Spleen (tissue), 13 donors: ENCODE measurements at places on chromosomes 6 and 20. TPM values are rescaled to one million over a fixed set of nuclear protein-coding genes. Genes with fewer than 3 reads are reported as not detected.

DNA sequence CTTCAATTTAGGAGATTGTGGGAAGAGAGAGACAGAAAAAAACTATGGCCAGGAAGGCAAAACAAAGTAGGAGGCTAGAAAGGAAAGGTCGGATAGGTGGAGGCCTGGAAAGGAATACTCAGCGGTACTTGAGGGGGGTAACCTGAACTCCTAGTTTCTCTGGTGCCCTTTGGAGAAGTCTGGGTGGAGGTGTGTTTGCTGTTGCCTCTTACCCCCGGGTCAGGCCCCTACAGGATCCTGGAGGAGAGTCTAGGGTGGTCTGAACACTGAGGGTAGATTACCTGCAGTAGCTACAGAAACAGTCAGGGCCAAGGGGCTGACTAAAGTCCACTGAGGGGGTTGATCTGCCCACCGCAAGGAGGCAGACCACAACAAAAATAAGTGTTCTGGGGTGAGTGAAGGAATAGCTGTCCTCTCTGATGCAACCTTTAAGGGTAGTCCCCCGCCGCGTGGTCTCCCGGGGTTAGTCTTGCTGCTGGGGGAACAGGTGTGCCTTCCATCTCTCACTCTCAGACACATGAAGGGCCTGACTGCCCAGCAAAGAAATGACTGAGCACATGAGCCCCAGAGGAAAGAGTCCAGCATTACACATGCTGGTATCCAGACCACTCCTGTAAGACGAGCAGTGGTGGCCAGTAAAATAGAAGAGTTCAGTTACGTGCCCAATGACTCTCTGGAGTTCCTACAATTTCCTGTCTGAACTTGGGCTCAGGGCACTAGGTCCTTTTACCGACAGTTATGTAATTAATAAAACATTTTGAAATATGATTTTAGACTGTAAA is 59.5 kb downstream of the MTHFD1L start:
- no peak for DNase-seq
- no peaks in the 10 kb centered on the region for H3K36me3 ChIP-seq
- no peak overlapping the region for H3K4me3 ChIP-seq
- peak overlapping the region; percentile 26 for H3K27ac ChIP-seq

GRCh38 chr6:90656325-90656724 is 69.5 kb upstream of the MAP3K7 start:
- no peak for DNase-seq
- H3K36me3 ChIP-seq, result no peaks in the 10 kb centered on the region
- H3K27ac ChIP-seq, result no peak overlapping the region
- no peaks in the 10 kb centered on the region for H3K27me3 ChIP-seq

GRCh38 chr6:161107779-161108730 is 116.5 kb downstream of the MAP3K4 start:
- no peak overlapping the region for H3K27ac ChIP-seq
- no peak overlapping the region for H3K4me3 ChIP-seq
- H3K27me3 ChIP-seq, result no peaks in the 10 kb centered on the region
- no peaks in the 10 kb centered on the region for H3K4me1 ChIP-seq

GRCh38 chr6:39686976-39687375 is 38.2 kb downstream of the KIF6 start:
- H3K27me3 ChIP-seq, result no peaks in the 10 kb centered on the region
- no peak overlapping the region for H3K4me3 ChIP-seq
- H3K36me3 ChIP-seq, result no peaks in the 10 kb centered on the region
- H3K27ac ChIP-seq, result no peak overlapping the region

- H3K27me3 ChIP-seq, result no peaks in the 10 kb centered on the region
- DNase-seq, result no peak
- no peaks in the 10 kb centered on the region for H3K36me3 ChIP-seq
- no peak overlapping the region for H3K27ac ChIP-seq
- H3K4me3 ChIP-seq, result no peak overlapping the region
Measured at GRCh38 chr6:16855460-16855859, 94.2 kb upstream of the ATXN1 start.

DNA sequence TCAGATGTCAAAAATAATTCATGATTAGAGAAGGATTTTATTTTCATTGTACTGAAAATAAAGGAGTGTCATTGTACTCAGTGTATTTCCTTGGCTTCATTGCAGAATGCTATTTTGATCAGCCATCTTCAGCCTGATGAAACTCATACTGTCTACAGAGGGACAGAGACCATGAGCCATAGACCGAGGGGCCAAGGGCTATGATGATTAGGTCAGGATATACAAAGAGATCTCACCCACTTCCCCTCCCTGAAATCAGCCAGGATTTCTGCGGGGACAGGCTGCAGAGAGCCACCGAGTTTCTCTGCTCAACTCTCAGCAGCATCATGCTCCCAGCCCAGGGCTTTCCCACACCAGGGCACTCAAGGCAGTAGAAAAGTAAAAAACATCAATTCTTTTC is 47.0 kb downstream of the ALDH8A1 start:
- no peaks in the 10 kb centered on the region for H3K27me3 ChIP-seq
- no peak overlapping the region for H3K27ac ChIP-seq
- DNase-seq, result no peak
- no peaks in the 10 kb centered on the region for H3K4me1 ChIP-seq
- no peak overlapping the region for H3K4me3 ChIP-seq

DNA sequence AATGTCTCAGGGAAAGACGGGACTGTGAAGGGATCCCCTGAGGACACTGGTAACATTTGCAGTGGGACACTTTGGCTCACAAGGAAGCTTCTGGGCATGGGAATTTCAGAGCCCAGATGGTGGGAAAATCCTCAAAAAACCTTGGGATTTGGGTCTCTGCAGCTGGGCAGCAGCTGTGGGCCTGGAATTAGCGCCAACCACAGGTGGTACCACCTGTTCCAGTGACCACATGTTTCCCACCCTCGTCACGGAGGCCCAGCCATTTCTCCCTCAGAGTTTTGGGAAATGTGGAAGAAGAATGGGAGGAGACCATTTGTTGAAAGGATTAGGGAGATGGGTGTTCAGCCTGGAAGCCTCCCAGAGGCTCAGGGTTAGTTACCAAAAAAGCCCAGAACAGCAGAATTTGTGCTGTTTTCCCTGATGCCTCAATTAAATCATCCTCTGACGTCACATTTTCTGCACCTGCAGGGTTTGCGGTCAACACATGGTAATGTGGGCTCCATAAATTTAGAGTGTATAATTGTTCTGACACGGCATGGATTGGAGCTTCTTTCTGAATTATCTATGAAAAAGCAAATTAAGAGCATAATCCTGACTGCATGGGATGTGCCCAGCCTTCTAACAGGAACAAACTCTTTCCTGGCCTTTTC is 34.4 kb downstream of the EDN3 start:
- H3K27me3 ChIP-seq, result peaks cover 8% of the 10 kb centered on the region
- H3K36me3 ChIP-seq, result no peaks in the 10 kb centered on the region
- no peaks in the 10 kb centered on the region for H3K4me1 ChIP-seq
- H3K4me3 ChIP-seq, result no peak overlapping the region

DNA sequence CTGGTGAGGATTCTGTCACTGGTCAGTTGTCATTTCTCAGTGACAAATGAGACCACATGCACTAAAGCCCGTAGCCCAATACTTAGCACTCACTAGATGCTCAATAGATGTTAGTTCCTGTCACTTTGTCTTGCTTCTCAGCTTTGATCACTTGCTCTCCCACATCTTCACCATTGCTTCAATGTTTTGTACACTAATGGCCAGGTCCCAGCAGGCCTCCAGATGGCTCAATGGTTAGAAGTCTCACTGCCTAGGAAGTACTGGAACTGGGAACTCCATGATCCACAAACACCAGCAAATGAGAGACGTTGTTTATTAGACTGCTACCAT is 502.8 kb upstream of the JARID2 start:
- H3K4me3 ChIP-seq, result no peak overlapping the region
- H3K36me3 ChIP-seq, result no peaks in the 10 kb centered on the region
- no peak for DNase-seq
- no peaks in the 10 kb centered on the region for H3K4me1 ChIP-seq
- peak overlapping the region; percentile 68 for H3K27ac ChIP-seq

DNA sequence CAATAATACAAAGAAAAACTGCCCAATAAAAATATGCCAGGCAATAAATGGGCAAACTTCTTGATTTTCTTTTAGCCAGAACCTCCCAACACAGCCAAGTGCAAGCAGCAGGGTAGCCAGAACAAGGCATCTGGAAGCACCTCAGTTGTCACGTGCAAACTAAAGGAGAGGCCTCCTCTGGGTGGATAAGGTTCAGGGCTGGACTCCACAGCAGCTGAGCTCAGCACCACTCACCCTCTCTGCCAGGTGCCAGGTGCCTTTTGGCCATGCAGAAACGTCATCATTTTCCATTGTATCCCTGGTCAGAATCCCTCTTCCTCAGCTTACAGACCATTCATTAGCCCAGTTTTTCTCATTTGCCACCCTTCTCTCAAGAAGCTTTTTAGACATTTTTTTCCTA is 52.7 kb downstream of the SOD2 start:
- H3K4me3 ChIP-seq, result no peak overlapping the region
- H3K27ac ChIP-seq, result no peak overlapping the region
- H3K27me3 ChIP-seq, result no peaks in the 10 kb centered on the region
- H3K4me1 ChIP-seq, result no peaks in the 10 kb centered on the region
- H3K36me3 ChIP-seq, result no peaks in the 10 kb centered on the region
- DNase-seq, result no peak

DNA sequence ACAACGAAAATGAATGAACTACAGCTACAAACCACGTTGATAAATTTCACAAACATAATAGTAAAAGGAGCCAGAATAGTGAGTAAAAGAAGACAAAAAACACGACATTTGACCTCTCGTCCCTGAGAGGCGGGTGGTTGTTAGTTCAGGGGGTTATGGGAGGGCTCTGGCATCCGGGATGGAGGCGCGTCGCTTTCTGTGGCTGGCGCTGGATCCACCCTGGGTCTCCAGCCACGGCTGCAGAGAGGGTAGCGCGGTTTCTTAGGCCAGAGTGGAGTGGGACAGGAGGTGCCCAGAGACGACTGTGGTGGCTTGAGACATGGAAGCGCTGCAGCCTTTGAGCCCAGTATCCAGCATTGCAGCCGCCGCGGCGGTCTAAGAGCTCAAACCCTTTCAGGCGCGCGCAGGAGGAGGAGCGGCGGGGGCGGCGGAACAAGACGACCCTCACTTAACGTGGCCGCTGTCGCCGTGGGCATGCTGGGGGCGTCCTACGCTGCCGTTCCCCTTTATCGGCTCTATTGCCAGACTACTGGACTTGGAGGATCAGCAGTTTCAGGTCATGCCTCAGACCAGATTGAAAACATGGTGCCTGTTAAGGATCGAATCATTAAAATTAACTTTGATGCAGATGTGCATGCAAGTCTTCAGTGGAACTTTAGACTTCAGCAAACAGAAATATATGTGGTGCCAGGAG is 3.7 kb upstream of the ZSCAN23 start:
- H3K27me3 ChIP-seq, result peaks cover 26% of the 10 kb centered on the region
- peaks cover 20% of the 10 kb centered on the region for H3K4me1 ChIP-seq
- H3K27ac ChIP-seq, result no peak overlapping the region
- peak overlapping the region; percentile 61 for H3K4me3 ChIP-seq

DNA sequence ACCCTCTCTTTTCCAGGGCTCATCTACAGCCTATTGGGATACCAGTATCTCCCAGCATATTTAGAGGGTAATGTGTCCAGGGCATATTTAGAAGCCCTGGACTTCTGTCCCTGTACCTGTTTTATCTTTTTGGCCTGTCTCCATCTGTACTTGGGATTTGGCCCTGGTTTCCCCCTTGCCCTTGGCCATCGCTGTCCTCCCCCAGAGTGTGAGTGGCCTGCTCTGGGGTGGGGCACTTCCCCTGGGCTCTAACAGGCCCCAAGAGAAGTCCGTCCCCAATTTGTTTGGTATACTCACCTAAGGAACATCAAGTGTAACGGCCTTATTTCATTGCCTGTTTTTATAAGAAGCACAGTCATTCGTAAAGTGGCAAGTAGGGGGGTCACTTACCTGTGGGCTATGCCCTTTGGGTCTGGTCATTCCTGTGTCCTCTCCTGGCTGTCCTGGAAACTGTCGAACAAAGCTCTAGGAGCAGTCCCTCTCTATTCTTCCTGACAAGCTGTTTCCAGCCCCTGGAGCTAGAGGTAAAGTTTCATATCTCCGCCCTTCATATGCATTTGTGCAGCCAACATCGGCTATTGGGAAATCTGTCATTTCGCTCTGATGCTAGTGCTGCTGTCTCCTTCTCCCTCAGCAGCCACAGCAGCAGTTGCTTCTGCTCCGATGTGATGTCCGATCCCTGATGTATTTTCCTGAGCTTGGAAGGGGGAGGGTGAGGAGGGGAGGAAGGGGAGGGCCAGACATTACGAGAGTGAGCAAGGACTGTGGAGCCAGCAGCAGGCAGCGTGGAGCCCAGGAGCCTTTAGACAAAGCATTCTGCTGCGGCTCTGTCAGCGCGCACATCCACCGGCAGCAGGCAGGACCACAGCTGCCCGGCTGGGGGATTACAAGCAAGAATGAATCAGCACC is 83.4 kb downstream of the TCP11 start:
- peaks cover 44% of the 10 kb centered on the region for H3K36me3 ChIP-seq
- H3K4me3 ChIP-seq, result no peak overlapping the region
- peak; percentile 56 for DNase-seq
- H3K4me1 ChIP-seq, result peaks cover 69% of the 10 kb centered on the region

GRCh38 chr6:34288581-34288980 is 39.8 kb upstream of the SMIM29 start:
- no peaks in the 10 kb centered on the region for H3K27me3 ChIP-seq
- no peak overlapping the region for H3K4me3 ChIP-seq
- peaks cover 61% of the 10 kb centered on the region for H3K4me1 ChIP-seq
- DNase-seq, result no peak
- peaks cover 50% of the 10 kb centered on the region for H3K36me3 ChIP-seq
- no peak overlapping the region for H3K27ac ChIP-seq

DNA sequence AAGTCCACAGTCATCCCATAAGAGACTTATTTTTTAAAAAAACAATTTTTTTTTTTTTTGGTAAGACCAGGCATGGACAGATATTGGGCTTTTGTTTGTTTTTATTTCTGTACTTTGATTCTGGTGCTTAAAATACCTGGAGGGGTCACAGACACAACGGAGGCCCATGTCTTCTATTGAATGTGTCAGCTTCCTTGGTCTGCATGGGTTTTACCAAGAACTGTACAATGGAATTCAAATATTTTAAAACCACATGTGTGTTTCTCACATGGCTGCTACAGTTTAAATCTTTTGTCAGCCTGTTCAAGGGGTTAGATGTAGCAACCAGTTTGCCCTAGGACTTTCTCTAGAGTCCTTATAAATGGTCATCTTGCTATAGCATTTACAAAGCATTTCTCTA is 139.8 kb downstream of the SOX4 start:
- no peak overlapping the region for H3K27ac ChIP-seq
- no peaks in the 10 kb centered on the region for H3K36me3 ChIP-seq
- no peak overlapping the region for H3K4me3 ChIP-seq
- DNase-seq, result no peak
- H3K4me1 ChIP-seq, result no peaks in the 10 kb centered on the region
- H3K27me3 ChIP-seq, result no peaks in the 10 kb centered on the region

DNA sequence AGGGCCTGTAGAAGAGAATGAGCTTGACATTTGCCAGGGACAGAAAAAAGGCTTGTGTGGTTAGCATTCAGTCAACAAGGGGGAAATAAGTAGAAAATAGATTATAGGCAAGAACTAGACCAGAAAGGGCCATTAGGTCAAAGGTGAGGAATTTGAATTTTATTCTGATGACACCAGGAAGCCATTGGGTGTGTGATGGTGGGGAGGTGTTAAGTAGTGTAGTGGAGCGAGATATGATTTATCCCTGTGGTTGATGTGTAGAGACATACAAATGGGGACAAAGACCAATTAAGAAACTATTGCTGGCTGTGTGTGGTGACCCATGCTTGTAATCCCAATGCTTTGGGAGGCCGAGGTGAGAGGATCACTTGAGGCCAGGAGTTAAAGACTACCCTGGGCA is 11.0 kb downstream of the DSTN start:
- no peaks in the 10 kb centered on the region for H3K36me3 ChIP-seq
- H3K27me3 ChIP-seq, result no peaks in the 10 kb centered on the region
- H3K27ac ChIP-seq, result no peak overlapping the region
- no peak for DNase-seq

The CCHCR1 gene
- 17.8 TPM for total RNA-seq

The IL17F gene
- not detected for total RNA-seq

The SLC35B3 gene
- 16.3 TPM for total RNA-seq

The ACSS1 gene
- 44.6 TPM for total RNA-seq

The OR2B6 gene
- total RNA-seq, result not detected

The CDH22 gene
- not detected for total RNA-seq
